ENCODE measurements at places on chromosomes 1 and 21. TPM values are rescaled to one million over a fixed set of nuclear protein-coding genes. Genes with fewer than 3 reads are reported as not detected.

GRCh38 chr1:205229916-205230700 lies 2.4 kb downstream of the TMCC2 start:
- peak overlapping the region; percentile 74 for H3K4me3 ChIP-seq
- no peak for DNase-seq
- peaks cover 40% of the 10 kb centered on the region for H3K4me1 ChIP-seq
- no peaks in the 10 kb centered on the region for H3K27me3 ChIP-seq

GRCh38 chr1:239976130-239976968 lies 115.3 kb upstream of the FMN2 start:
- no peaks in the 10 kb centered on the region for H3K36me3 ChIP-seq
- no peak overlapping the region for H3K4me3 ChIP-seq
- H3K27me3 ChIP-seq, result no peaks in the 10 kb centered on the region

DNA sequence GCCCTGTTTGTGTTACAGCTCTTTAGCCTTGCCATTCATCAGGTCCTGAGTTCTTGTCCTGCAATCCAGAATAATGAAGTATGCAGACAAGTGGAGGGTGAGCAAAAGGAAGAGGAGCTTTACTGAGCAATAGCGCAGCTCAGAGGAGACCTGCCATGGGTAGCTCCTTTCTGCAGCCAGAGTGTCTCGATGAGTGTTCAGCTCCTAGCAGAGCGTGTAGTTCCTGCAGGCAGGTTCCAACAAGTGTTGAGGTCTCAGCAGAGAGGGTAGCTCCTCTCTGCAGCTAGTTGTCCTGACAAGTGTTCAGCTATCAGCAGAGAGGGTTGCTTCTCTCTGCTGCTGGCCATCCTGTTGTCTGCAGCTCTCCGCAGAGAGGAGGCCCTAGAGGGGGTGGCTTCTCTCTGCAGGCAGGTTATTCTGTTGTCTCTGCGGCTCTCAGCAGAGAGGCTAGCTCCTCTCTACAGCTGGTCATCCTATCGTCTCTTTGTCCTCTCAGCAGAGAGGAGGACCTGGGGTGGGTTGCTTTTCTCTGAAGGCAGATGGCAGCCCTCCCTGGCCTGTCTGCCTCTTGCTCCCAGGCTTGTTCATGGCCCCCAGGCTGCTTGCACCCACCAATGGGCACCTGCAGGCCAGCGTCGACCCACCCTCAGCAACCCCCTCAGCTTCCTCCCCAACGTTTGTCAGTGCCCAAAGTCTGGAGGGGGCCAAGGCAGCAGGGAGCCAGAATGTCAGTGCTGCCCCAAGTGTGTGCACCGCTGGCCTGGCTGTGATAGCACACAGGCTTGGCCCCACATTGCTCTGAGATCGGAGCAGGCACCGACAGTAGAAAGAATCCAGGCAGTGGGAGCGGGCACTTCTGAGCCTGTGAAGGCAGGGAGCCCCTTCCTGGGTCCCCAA lies 112.5 kb upstream of the RUNX3 start:
- H3K4me3 ChIP-seq, result no peak overlapping the region
- DNase-seq, result peak; percentile 10
- no peaks in the 10 kb centered on the region for H3K36me3 ChIP-seq
- no peaks in the 10 kb centered on the region for H3K27me3 ChIP-seq

DNA sequence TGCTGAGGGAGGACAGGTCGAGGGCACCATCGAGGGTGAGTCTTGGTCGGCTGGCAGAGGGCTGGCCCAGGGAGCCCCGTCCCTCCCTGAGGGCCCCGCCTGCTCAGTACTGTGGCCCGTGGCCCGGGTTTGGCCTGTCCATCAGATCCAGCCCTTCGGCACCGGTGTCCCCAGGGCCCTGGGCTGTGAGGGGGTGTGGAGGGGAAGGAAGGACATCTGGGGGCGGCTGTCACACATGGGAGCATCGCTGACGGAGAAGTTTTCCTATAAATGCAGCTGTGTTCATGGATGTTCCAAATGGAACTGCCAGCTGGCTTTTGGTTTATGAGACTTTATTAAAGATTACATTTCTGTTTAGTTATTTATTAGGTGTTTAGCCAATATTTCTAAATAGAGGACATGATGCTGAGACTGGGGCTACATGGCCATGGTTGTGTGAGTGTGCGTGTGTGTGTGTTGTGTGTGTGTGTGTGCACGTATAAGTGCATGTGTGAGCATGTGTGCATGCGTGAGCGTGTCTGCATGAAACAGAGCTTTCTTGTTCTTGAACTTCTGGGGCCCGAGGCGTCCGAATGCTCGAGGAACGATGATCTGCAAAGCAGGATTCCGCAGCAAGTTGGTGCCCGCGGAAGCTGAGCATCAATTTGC lies 54.3 kb downstream of the SLX9 start:
- no peaks in the 10 kb centered on the region for H3K27me3 ChIP-seq
- no peak overlapping the region for H3K4me3 ChIP-seq
- peak; percentile 80 for DNase-seq
- H3K27ac ChIP-seq, result peak overlapping the region; percentile 46
- no peaks in the 10 kb centered on the region for H3K36me3 ChIP-seq

DIO1 gene
- total RNA-seq, result not detected

CHIA gene
- total RNA-seq, result not detected

NEGR1 gene
- total RNA-seq, result 2.2 TPM

DUSP10 gene
- 5.9 TPM for total RNA-seq

CATSPERE gene
- 0.30 TPM for total RNA-seq

TMEM125 gene
- not detected for total RNA-seq

TPTE gene
- total RNA-seq, result not detected

All from psoas muscle (tissue), 8 donors.